ENCODE measurements at places on chromosomes 5 and 9.

DNA sequence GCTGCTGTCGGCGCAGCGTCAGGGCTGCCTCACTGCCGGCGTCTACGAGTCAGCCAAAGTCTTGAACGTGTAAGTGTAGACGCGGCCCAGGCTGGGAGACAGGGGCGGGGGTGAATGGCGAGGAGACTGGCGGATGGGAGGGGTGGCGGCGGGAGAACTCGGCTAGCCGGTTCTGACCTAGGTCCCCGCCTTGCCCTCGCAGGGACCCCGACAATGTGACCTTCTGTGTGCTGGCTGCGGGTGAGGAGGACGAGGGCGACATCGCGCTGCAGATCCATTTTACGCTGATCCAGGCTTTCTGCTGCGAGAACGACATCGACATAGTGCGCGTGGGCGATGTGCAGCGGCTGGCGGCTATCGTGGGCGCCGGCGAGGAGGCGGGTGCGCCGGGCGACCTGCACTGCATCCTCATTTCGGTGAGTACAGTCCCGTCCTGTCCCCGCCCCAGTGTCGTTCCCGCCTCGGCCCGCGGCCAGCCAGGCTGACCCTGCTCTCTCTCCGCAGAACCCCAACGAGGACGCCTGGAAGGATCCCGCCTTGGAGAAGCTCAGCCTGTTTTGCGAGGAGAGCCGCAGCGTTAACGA is 745 bp downstream of the GADD45G start:
- no peak for DNase-seq

GRCh38 chr9:91714020-91714806 is 235.8 kb downstream of the ROR2 start:
- DNase-seq: no peak

DNA sequence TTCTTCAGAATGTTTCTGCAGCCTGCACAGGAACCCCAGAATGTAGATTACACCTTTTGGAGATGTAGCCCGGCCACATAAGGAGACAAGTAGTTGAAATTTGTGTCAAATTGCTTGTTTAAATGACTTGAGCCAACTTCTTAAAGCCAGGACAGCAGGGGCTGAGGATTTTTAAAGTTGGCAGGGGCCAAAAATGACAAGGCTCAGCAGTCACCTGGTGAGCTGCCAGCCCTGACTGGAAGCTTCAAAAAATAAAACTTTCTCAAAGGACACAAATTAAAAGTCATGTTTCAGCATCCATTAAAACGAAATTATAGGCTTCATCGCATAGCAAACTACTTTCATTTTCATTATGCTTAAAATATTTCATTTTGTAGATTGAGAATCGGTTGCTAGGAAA is 340.3 kb upstream of the WWC1 start:
- DNase-seq: no peak

DNA sequence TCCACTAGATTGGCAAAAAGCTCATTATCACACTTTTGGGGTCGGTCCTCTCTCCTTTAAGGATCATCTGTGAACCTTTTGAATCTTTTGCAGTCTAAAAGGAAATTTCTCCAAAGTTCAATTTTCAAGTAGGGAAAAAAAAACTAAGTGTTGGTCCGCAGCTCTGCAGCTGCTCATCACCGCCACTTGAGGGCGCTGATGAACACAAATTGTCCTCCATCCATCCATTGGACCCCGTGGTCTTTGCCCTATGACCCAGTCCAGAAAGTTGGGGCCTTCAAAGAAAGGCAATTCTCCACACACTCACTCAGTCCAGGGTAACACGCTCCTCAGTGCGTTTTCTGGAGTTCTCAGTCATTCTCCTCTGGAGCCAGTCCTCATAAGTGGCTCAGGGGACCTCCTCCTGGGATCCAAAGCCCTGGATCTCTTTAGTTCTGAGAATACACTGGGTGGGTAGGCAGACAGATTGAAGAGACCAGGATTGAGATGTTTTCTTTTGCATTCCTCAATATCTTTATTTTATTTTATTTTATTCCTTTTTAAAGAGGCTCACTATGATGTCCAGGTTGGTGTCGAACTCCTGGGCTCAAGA is 63.6 kb upstream of the SLC28A3 start:
- DNase-seq: no peak

- no peak for DNase-seq
These were observed 928.9 kb upstream of the C9orf72 start for GRCh38 chr9:28502189-28502588.

GRCh38 chr9:81380504-81381359 is 308.6 kb downstream of the TLE1 start:
- DNase-seq: no peak

GRCh38 chr5:149380466-149381121 is 1.5 kb upstream of the IL17B start:
- DNase-seq: no peak

- no peak for DNase-seq
These were observed 102.1 kb downstream of the TMEM174 start for GRCh38 chr5:73274881-73275663.

GRCh38 chr5:38008198-38008597 is 168.4 kb upstream of the GDNF start:
- no peak for DNase-seq

DNA sequence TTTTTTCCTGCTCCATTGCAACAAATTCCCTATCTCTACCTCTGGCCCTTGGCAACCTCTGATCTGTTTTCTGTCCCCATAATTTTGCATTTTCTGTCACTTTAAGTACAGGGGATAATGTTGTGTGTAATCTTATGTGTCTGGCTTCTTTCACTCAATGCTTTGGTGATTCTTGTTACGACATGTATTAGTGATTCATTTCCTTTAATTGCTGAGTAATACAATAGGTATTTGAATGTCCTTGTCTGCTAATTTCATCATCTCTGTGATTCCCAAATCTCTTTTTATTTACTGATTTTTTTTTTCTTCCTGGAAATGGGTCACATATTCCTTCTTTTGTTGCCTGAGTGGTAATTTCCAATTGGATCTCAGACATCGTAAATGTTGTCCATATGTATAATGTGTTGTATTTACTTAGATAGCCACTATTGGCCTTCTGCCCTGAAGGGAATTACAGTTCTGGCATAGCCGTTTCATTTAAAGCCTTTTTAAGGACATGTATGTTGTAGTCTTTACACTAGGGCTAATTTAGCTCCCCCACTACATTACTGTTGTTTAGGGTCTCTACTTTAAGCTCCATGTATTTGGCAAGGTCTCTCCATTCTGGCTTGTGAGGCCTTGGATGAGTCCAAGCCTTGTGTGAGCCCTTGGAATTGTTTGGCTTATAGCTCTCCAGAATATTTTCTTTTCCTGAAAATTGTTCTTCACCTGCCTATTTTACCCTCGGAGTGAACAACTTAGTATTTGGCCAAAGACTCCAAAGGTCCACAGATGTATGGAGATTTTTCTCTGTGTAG is 683.8 kb downstream of the LRRC70 start:
- DNase-seq: no peak

- no peak for DNase-seq
These were observed 9.5 kb downstream of the GRK6 start for GRCh38 chr5:177435847-177436536.

- DNase-seq: no peak
These were observed 384.3 kb downstream of the YTHDC2 start for GRCh38 chr5:113897748-113898147.

All from SK-N-MC (cell line).